BE2C (cell line): ENCODE measurements at places on chromosomes 4 and X.
A peak's percentile ranks its signal among the peaks of the same experiment; 100 is the strongest.

DNA sequence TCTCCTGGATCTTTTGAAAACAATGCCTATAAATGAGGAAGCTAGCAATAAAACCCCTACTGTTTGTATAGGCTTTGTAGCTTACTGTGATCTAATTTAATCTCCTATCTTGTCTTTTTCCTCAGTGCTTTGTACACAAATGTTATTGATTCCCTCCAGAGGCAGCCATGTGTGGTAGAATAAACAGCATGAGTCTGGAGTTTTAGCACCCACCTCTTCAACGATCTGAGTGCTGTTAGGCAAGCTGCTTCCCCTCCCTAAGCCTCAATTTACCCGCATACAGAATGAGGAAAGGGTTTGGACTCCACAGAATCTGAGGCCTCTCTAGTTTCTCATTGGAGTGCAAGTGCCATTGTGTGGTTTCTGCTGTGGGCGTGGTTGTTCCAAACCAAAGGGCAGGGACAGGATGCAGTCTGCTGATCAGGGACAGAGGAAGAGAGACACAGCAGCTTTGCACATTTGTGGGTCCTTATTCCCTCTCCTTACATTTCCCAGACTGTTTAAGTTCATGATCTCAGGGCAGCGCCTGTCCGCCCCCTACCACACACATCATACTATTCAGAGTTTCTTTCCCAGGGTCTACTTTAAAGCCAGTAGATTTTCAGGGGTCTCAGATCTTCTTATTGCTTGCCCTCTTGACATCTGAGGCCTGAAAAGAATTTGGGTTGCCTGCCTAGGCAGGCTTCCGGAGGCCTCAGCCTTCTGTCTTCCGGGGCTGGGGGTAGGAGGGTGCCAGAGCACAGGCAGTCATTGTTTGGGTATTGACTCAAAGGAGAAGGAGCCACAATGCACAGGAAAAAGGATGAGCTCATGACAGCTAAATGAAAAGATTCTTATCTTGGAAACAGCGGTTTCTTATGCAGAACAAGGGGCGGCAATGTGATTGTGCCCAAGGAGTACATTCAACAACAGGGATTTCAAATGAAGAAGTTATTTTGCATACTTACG is 114.9 kb upstream of the TEX13D start:
- no peak for DNase-seq

GRCh38 chrX:40736170-40736505 is 796 bp upstream of the MED14 start:
- DNase-seq = no peak

- DNase-seq = no peak
Measured at GRCh38 chr4:110411574-110412011, 64.4 kb upstream of the ENPEP start.

DNA sequence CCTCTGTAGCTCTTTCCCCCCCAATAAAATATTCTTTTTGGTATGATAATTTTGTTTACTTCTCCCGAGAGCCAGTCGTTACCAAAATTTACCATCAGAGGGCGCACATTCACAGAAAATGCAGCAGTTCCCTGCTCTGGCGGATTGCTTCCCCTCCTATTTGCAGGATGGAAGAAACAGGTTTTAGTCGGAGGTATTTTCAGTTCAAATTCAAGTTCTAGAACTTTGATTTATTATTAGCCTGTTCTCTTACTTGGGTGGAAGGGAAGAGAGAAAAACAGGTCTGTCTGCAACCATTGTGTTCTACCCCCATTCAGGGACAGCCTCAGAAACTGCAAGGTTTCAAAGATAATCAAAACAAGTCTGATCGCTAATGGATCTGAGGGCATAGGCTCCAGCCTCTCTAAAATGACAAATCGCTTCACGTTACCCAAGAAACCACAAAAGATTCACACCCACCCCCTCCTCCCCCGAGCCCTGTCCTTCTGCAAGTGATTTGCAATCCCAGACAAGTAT is 263.8 kb upstream of the RPS6KA3 start:
- DNase-seq = peak; percentile 54

GRCh38 chrX:2828959-2829411 is 255 bp downstream of the GYG2 start:
- DNase-seq = no peak

DNA sequence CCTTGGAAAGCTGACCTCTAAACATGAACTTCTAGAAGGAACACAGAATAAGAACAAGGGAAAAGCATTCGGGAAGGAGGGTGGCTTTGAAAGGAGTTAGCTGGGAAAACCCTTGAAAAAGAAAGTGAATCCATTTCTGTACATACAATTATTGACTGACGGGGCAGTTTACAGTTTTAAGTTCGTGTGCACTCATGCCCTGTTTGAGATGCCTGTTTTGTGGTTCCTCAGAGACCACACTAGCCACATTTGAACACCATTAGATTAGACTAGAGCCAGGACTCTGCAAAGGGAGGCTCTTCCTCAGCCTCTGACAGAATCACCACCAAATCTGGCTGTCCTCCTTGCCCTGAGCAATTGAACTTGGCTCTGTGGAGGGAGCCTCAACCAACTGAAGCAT is 158.3 kb downstream of the PALLD start:
- DNase-seq = no peak

DNA sequence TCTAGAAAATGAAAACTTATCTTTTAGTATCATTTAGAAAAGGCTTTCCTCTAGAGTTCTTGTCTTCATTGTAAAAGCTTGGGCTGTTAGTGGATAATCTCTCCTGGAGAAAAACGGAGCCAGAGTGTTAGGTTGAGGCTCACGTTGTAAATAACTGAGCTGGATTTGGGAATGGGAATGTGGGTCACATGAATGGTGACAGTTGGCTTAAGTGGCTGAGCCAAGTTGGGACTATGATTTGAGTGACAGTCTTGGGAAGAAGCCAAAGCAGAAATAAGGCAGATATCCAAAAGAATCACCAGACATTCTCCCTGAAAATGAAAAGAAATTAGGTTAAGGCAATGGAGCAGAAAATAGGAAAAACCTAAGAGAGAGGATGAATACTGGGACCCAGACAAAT is 33.6 kb upstream of the PDGFC start:
- DNase-seq = no peak

DNA sequence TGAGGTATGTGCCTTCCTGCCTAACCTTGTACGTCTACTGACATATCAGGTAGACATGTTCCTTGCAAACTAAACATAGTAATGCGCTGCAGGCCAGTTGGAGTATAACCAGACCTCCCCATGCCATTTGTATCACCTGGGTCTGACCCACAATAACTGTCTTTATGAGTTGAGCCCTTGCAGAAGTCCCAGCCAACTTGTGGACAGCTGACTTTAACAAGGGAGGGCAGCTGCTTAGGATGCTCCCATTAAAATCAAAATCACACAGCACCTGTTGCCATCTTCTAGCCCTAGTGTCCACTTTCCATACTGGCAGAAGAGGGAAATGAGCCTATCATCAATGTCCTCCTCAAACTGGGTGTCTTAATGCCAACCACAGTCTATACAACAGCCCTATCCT is 41.6 kb downstream of the KANTR start:
- no peak for DNase-seq

DNA sequence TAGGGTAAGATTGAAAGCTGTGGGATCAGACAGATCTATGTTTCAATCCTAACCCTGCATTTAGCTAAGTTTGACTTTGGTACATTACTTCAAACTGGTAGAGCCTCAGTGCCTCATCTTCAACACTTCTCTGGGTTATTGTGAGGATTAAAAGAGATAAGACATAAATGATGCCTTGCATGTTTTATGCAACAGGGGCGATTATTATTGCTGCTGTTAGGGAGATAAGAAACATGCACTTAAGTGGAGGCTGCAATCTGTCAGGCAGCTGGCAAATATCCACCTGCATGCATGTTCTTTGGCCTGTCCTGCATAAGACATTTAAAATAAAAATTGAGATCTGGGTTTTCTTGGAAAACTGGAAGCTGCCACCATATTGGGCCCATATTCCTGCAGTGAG is 24.6 kb downstream of the UNC5C start:
- DNase-seq = peak; percentile 75

DNA sequence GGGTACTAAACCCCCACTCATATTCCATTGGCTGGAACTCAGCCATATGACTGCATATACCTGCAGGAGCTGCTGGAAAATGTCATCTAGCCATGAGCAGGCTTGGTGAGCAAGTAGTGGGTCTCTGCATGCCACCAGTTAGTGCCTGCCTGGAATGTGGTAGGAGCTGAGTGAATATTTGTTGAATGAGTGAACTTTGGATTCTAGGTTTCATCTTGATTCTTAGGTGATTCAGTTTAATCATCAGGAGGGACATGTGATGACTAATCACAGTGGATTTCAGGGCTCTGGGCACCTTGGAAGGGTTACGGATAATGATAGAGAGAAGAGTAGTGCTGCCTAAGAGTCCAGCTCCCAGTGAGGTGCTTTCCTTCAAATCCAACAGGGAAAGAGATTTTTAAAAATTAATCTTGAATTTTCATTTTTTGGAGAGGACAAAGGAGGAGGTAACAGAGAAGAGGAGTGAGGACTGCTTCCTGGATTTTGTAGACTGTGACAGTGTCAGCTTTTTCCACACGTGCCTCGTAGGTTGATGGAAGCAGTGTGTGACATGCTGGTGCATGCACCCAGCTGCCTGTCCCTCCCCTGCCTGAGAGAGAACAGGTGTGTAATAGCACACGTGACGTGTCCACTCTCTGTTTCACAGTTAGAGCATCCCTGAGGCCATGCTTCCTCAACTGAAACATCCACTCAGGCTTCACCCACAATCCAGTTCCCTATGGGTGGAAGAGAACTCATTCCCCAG is 30.4 kb downstream of the NHS start:
- no peak for DNase-seq

GRCh38 chr4:101276661-101277060 is 70.7 kb downstream of the PPP3CA start:
- no peak for DNase-seq
